ENCODE measurements at places on chromosomes 6 and 20.

DNA sequence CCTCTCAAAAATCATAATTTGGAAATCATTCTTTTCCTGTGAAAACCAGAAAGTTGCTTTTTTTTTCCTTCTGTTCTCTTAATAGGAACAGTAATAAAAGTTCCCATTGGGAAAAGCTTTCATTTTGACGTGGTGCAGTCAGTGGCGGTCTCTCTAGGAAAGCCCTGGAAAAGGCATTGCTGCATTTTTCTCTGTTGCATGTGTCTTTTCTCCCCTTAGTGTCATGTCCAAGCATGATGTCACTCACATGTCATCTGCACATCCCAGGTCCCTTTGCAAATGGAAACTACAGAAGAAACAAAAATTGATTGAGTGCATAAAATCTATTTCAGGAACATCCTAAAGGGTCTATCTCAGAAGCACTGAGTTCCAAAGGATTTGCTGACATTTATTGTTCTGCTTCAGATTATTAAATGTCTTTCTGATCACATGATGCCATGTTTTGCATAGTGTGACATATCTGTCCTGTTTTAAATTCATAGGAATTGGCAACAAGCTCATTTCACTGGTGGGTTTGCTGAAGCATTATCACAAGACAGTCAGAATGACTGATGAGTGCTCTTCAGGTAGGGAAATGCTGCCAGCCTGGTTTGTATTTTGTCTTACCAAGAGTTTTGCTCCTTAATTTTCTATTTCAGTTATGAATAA lies 208.7 kb downstream of the SOX4 start:
- DNase-seq: no peak

DNA sequence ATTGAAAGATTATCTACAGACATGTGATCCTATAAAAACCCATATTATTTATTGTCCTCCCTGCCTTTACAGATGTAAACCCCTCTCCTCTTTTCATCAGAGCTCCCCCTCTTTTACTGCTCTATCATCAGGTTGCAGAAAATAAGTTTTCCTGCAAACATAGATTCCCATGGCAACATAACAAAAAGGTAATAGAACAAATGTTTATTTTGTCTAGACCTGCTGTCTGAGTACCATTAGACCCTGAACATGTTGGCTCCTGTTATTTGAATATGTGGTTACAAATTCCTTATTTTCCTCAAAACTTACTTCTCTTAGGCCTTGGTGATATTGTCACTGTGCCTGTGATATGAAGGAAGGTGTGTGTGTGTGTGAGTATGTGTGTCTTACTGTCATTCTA lies 11.5 kb downstream of the MAPK14 start:
- no peak for DNase-seq

GRCh38 chr6:24668997-24669361 lies 2.1 kb downstream of the ACOT13 start:
- DNase-seq: no peak

DNA sequence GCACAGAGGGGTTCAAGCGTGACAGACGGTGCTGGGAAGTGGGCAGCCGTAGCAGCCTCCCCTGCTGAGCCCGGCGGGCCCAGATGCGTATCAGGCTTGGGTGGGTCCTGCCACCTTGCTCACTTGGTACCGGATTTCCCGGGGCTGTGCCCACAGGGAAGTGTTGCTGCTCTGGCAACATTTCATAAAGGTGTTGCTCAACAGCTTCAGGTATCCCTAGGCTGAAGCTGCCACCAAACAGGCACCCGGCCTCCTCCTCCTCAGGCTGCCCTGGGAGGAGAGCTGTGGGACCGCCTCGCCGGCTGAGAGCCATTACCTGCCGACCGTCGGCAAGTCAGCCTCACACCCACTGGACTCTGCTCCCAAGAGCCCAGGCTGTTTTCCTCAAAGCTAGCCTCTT lies 11.5 kb downstream of the PSMG4 start:
- DNase-seq: no peak

DNA sequence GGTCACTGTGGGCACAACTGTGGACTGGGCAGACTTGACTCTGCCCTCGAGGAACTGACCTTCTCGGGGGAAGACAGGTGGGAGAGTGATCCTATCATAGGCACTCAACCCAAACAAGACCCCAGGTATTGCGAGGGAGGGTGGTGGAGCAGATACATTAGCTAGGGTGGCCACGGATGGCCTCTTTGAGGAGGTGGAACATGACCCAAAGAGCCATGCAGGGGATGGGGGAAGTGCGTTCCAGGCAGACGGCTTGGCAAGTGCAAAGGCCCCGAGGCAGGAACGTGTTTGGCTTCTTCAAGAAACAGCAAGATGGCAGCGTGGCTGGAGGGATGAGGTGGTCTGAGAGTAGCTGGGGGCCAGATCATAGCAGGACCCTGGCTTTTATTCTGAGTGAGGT lies 167.6 kb downstream of the NFATC2 start:
- DNase-seq: no peak

- DNase-seq: no peak
Measured at GRCh38 chr6:134446218-134446848, 128.4 kb upstream of the SGK1 start.

DNA sequence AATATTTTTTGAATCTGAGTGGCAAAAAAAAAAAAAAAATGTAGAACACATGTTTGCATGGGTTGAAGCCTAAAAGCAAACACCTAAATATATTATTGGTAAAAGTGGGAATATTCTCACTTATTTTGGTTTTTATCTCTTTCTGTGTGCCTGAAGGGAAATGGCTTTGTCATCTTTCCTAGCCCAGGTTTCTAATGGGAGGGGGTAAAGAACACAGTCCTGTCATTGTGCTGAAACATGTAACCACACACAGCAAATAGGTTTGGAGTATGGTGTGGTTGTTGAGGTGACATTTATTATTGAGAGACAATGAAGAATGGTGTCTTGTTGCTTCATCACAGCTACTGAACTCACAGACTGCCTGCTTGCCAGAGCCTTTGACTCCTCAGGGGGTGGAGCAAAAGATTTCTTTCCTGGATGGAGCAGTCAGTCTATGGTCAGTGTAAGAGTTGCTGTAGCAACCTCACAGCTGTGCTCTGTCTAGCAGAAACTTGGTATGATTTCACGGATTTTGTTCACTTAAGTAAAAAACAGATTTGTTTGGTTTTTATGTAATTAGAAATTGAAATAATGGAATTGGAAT lies 70.2 kb downstream of the CEP57L1 start:
- no peak for DNase-seq

- no peak for DNase-seq
Measured at GRCh38 chr6:139872665-139873064, 498.2 kb upstream of the CITED2 start.

DNA sequence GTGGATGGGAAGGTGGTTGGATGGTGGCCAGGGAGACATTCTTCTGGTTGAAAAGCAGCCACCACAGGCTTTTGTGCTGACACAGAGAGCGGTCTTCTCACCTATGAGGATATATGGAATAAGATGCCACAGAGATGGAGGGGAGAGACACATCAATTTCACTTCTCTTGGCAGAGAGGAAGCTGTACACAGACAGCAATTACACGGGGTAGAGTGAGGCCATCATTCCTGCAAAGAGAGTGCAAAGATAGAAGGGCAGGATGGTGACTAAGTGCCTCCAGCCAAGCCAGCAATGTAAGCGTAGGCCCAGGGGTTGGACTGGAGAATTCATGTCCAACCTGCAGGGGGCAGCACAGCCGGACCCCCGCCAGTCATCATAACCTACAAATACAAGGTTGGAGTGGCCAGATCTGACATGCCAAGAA lies 56.4 kb downstream of the NRN1 start:
- DNase-seq: no peak

DNA sequence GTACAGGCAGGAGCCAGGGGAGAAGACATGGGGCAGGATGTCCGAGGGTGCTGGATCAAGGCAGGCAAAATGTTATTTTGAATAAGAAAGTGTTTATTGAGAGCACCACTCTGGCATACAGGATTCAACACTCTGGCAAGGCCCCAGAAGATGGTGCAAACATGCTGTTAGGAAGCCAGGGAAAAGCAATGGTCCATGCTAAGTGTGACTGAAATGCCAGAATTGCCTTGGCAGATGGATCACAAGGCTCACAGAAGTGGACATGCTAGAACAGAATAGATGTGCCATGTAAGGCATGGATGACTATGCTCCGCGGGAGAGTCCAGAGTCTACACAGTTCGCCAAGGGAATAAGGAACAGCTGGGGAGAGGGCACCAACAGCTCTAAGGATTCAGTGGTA lies 54.6 kb downstream of the QRSL1 start:
- DNase-seq: no peak

DNA sequence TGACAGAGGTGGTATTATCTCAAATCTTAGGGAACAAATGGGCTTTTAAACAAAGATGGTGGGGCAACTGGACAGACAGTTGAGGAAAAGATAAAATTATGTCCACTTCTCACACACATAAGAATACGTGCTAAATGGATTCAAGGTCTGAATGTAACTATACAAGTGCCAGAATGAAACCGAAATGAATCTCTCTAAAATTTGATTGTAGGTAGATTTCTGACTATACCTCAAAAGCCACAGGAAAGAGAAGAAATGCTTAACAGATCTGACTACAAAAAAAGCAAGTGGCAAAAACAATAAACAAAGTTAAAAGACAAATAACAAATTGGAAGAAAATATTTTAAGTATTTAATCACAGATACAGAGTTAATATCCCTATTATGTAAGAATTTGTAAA lies 182.7 kb upstream of the OLIG3 start:
- DNase-seq: no peak

DNA sequence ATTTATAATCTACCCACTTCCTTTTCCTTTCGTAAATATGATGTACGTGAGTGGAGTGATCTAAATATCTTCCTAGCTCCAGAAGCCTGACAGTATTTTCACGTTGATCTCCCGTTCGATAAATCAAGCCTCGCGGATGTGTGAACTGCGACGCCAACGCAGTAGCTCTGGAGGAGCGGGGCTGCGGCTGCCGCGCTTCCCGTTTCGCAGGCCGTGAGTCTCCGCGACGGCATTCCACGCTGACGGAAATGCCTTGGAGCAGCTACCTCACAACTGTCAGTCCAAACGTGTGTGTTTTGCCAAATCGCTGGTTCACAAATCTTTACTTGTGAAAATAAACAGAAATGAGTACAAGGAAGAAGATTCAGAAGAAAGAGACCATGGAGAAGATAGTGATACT lies 41.2 kb downstream of the BTBD3 start:
- DNase-seq: no peak

GRCh38 chr6:37122861-37123260 lies 47.1 kb upstream of the PIM1 start:
- no peak for DNase-seq

DNA sequence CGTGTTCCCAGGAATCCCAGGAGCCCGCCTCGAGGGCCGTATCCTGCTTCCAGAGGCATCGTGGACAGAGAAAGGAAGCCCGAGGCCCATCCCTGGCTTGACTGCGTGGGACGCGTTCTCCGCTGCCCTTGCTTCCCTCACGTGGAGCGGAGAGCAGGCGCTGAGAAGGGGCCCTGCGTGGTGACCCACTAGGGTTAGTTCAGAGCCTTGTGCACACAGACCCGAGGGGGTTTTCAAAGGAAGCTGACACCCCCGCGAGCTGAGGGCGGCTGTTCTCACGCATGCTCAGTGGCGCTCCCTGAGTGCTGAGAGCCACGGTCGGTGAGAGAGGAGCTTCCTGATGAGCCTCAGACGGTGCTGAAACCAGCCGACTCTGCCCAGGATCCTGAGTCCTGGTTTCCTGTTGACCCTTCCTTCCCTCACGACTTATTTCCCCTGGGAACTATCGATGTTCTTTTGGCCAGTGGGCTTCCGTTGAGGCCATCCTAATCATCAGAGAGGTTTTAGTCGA lies 28.9 kb upstream of the CCR6 start:
- no peak for DNase-seq

DNA sequence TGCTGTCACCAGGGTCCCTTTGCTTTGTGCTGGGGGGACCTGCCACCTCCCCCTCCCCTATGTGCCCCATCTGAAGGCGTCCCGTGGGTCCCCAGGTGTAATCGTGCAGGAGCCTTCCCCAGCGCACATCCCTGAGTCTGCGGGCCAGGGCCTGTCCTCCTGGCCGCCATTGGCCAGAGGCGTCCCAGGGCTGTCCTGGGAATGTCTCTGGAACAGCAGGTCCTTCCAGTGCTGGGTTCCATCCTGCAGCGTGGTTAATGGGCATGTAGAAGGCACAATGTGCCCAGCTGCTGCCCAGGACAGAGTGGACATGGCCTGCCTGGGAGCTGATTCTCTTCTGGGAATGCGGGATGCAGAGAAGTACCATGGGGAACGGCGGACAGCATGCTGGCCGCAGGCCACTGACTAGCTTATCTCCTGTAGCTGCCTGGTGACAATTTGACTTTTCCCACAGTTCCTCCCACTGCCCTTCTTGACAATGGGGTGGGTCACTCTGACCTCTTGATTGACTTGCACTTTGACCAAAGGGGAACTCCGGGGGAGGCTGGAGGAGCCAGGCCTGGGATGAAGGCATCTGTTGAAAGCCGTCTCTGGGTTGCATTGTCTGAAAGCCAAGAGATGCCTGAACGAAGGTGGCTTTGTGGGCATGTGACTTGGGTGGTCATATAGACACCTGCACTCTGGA lies 64.0 kb downstream of the CTCFL start:
- DNase-seq: no peak

DNA sequence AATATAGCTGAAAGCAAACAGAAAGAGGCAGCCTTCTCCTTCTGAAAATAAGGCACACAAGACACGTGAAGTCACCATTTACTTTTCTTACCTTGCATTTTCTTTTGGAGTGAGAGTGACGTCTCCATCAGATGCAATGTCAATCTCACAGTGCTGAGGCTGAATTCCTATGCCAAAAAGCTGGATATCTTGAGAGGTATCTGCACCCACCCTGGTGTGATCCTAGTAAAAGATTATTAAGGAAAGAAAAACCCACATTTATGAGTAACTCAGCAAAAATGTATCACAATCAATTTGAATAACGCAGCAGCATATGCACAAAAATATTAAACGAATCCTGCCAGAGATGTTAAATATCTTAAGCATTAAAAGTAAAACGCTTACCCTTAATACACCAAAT lies 121.4 kb upstream of the NUP153 start:
- DNase-seq: no peak

DNA sequence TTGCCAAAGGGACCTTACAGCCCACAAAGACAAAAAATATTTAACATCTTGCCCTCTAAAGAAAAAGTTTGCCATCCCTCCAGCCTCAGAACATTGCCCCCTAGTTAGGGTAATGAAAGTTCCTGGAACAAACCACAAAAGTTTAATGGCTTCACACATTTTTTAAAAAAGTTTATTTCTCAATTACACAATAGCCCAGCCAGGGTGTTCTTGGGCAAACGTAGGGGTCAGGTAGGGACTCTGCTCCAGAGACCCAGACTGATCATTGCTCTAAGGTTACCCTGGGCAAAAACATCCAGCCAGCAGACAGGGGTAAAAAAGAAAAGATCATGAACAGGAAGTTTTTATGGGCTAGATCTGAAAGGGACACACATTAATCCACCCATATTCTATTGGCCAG lies 4.5 kb upstream of the ISM1 start:
- DNase-seq: no peak

- DNase-seq: no peak
Measured at GRCh38 chr6:55184782-55185530, 10.6 kb downstream of the HCRTR2 start.

Data from NCI-H187 (cell line).